ENCODE measurements at places on chromosomes 7 and 10.
A peak's percentile ranks its signal among the peaks of the same experiment; 100 is the strongest.

- no peak for DNase-seq
Observed at GRCh38 chr7:33774762-33775523, 130.4 kb upstream of the BMPER start.

GRCh38 chr10:70652761-70653657, 19.3 kb upstream of the ADAMTS14 start:
- no peak for DNase-seq

- DNase-seq, result no peak
Observed at GRCh38 chr10:35025916-35026315, 64.2 kb downstream of the CUL2 start.

- DNase-seq, result peak; percentile 13
Observed at GRCh38 chr10:52313933-52314821, at the start of gene DKK1. Gene DKK1 (plus strand): TSS chr10:52314281. CDS start chr10:52314435, 154 bp downstream.

- no peak for DNase-seq
Observed at GRCh38 chr10:60611291-60611747, 167.0 kb upstream of the CDK1 start.
